Renal cortex interstitium (tissue), 15 donors: ENCODE measurements at places on chromosomes 6 and 20.

DNA sequence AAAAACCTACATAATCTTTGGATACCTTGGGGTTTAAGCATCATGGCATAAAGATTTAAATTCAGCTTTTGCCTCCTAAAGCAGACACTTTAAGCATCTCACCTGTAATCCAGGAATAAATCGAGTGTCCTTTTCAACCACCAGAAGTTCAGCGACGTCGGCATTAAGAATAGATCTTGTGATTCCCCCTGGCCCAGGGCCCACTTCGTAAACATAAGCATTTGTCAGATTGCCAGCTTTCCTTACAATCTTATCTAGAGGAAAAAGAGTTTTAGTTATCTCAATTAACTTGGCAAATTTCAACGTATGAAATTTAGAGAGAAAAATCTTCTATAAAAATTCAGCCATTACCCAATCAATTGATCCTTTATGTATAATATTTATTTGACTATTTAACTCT, 3.2 kb downstream of the TFB1M start:
- DNase-seq = no peak

- DNase-seq = no peak
These were observed 411.9 kb upstream of the SPTLC3 start for GRCh38 chr20:12596863-12597262.

GRCh38 chr6:7106752-7107577, 796 bp upstream of the RREB1 start:
- DNase-seq = no peak

- DNase-seq = no peak
These were observed 6.0 kb downstream of the LHFPL5 start for GRCh38 chr6:35810971-35811698.

DNA sequence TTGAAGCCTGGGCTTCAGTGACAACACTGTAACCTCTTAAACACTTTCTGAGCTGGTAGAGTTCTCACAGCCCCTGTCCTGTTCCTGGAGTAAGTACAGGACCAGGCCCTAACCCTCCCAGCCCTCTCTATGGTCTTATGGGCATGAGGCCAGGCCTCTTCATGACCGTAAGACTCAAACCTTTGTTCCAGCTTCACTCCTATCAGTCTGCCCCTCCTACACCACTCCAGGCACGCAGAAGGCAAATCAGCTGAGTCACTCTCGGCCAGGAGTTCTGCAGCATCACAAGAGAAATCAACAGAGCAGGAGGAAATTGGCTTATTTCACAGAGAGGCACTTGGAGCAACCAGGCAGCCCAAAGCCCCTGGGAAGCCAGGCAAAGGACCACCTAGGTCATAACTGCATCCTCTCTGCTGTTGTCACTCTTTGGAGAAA, 25.3 kb upstream of the CHD6 start:
- no peak for DNase-seq

DNA sequence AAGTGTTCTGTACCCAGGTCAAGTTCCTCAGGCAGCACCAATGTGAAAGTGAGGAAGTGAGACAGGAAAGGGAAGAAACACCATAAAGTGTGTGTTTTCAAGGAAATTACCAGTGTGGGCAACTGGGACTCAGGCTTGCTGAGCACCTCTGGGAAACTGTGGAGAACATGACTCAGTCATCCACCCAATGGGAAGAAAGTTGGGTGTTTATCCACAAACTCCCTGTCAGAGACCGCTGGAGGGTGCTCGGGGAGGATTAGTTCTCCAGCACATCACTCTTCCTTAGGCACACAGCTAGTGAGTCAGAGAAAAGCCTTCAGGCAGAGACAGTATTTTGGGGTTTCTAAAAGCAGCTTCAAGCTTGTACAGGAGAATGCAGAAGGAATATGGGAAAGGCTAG, 93.6 kb downstream of the PCSK2 start:
- no peak for DNase-seq

GRCh38 chr6:32815115-32815514, 1.7 kb downstream of the HLA-DOB start:
- no peak for DNase-seq

DNA sequence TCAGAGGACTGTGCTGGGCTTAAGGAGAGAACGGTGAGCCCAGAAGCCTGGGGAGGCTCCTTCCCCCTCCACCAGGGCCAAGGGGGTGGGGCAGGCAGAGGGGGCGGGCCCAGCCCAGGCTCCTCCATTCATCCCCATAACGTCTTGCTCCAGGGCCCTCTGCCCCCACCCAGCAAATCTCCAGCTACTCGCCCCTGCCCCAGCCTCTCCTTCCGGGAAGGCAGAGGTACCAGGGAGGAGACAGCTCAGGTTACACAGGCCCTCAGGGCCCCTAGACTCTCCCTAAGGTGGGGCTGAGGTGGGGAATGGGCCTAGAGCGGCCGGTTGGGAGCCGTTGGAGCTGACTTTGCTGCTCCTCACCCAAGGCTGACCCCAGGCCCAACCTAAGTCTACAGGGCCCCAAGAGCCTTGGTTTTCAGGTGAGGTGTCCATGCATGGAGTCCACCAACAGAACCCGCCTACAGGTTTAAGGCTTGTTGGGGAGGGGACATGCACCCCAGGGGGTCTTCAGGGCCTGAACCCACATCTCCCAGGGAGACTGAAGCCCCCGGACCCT, 1.2 kb downstream of the LAMA5 start:
- no peak for DNase-seq

GRCh38 chr20:35883778-35884540, 70.3 kb downstream of the SCAND1 start:
- DNase-seq = peak; percentile 59

DNA sequence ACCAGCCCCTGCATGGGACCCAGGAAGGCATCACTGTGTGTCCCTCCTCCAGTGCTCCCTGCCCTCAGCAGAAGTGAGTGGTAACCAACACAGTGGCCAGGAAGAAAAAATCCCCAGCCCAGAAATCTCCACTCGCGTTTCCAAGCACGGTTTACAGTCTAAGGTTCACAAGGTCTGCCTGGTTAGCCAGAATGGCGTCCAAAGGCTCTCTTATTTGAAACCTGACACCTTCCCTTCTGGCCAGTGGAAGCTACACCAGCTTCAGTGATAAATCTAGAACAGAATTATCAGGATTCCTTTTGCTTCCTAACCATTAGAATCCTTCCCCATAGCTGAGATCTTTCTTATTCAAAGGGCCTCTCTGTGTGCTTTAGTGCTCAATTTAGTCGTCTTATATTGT, 9.2 kb downstream of the LY86 start:
- no peak for DNase-seq

DNA sequence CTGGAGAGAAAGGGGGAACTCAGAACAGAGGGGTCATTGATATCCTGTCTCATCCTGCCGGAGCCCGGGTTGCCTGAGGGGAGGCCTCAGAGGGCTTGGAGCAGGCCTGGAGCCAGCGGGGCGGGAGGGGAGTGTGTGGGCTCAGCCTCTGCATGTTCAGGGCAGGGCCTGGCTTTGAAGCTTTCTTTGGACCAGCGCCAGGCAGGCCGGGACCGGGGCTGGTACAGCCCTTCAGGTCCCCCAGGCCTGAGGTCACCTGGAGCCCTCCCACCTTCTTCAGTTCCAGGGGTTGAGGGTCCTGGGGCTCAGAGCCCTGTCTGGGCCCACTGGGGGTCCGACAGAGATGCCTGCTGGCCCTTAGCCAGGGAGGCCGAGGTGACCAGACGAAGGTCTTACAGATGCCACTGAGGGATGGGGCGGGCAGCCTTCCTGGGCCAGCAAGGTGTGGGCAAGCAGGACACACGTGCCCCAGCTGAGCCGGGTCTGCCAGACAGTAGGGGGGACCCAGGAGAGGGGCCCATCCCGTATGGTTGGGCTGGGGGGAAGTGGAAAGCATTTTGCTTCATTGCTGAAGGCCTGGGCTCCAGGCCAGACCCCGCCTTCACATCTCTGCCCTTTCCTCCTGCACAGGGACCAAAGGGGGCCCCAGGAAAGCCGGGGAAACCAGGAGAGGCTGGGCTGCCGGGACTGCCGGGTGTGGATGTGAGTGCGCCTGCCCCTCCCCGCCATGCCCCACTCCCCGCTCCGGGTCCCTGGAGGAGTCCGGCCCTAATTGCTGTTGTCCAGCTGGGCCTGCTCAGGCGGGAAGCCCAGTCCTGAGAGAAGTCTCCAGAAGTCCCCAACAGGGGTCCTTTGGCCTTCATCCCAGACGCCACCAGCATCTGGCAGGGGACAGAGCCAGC, 2.0 kb downstream of the COL9A3 start:
- DNase-seq = no peak

DNA sequence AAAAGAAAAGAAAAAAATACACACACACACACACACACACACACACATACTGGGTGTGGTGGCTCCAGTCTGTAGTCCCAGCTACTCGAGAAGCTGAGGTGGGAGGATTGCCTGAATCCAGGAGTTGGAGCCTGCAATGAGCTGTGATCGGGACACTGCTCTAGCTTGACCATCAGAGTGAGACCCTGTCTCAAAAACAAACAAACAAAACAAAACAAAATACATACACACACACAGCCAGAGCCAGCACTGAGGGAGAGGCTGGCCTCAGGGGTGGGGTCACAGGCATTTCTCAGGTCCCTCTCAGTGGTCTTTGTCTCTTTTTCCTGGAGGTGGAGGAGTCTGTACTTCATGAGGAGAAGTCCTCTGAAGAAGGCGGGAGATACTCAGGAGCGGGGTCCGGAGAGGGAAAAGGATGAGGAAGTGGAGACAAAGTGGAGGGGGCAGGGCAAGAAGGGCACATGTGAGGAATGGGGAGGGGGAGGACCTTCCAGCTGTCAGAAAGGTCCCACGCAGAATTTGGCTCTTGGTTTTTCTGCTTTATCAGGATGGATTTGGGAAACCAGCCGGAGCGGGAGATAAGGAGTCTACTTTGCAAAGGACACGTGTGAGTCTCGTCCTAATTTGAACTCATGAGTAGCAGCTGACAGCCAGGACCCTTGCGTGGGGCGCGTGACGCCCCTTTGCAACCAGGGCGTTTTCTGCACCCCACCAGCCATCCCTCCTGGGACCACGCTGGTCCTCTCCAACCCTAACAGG, 7.7 kb upstream of the MICB start:
- DNase-seq = no peak

- no peak for DNase-seq
These were observed 45.1 kb downstream of the CGA start for GRCh38 chr6:87049779-87050178.

DNA sequence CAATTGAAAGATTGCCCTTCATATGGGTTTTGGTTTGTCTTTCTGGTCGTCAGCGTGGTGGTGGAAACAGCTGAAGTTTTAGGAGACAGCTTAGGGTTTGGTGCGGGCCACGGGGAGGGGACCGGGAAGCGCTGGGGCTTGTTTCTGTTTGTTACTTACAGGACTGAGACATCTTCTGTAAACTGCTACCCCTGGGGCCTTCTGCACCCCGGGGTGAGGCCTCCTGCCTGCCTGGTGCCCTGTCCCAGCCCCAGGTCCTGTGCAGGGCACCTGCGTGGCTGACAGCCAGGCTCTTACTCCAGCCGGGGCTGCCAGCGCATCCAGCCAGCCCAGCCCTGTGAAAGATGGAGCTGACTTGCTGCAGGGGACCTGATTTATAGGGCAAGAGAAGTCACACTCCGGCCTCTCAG, 22.8 kb downstream of the NPEPL1 start:
- DNase-seq = no peak

- no peak for DNase-seq
These were observed 45.0 kb downstream of the IYD start for GRCh38 chr6:150413781-150414281.

DNA sequence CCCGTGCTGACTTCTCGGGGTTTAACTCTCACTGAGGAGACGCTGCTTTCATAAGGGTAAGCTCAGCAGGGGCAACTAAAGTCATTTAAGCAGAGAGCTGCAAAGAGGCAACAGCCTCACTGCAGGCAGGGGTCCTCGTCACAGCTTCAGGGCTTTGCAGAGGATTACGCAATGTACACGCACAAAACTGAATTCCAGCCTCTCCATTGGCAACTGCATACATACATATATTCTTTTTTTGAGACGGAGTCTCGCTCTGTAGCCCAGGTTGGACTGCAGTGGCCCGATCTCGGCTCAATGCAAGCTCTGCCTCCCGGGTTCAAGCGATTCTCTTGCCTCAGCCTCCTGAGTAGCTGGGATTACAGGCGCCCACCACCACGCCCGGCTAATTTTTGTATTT, 2.4 kb downstream of the GMEB2 start:
- no peak for DNase-seq

GRCh38 chr6:72905705-72906478, 284.0 kb downstream of the KCNQ5 start:
- no peak for DNase-seq
